ENCODE measurements at places on chromosomes 6 and 20.

DNA sequence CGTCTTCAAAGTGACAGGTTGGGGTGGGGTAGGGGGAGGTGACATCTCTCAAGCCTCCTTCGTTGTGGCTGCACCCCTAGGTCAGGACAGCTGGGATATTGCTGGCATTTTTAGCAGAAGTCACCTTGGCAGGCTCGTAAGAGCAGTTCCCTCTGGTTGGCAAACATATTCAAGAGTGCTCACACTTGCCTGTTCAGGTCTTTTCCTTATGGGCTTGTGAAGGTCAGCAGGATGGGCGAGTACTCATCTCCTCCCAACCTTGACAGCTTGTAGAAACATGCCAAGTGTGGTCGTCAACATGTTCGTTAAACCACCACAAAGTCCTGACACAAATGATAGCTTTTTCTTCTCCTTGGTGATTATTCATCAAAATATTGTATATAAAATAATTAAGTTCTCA lies 113.6 kb downstream of the HDGFL1 start:
- no peak for DNase-seq

DNA sequence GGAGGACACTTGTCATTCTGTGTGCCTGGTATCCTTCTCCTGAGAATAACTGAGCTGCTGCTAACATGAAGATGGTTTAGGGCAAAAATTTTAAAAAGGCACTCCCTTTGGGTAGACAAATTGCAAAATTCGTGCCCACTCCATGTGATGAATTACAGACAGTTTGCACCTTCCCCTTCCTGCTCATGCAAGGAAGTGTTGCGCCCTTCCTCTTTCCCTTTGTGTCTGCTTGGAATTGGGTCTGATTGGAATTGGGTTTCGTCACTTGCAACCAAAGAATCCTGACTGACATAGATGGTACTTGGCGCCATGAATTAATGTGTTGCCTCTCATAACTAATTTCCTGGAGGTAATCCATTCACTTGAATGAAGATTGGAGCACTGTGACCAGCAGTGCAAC lies 62.3 kb upstream of the SHLD1 start:
- no peak for DNase-seq

DNA sequence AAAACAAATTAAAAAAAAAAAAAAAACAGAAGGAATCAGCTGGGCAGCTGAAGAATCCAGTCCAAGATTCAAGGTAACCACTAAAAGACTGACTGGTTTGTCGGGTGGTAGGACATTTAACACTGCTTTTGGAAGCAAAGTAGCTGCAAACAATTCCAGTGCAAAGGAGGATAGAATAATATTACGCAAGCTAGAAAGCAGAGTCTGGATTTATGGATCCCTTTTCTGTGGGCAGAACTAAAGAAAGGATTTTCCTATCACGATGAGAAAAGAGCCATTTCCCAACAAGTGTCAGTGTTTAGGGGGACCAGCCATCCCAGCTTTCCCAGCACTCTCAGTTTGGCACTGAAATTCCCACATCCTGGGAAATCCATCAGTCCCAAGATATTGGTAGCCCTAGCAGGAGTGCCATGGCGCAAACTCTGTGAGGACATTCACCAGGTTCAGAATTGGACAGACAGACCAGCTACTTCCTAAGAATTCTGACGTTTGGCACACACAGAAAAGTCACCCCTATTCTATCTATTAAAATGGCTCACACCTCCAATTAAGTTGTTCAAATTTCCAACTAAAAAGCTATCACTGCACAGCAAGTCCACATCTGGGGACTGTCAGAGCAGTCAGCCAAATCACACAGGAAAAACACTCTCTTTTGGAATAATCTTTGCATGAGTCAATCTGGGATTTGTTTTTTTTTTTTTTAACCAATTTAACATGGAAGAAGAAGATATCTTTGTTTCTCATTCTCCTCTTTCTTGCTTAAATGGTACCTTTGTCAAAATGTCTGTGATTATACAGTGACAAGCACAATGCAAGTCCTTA lies 356.8 kb upstream of the ARID1B start:
- no peak for DNase-seq

- DNase-seq: no peak
Observed at GRCh38 chr6:135673501-135674309, 176.2 kb upstream of the AHI1 start.

GRCh38 chr6:166907871-166908806 lies 48.2 kb downstream of the RNASET2 start:
- no peak for DNase-seq

- DNase-seq: no peak
Observed at GRCh38 chr6:45738057-45738455, 277.6 kb downstream of the CLIC5 start.

- no peak for DNase-seq
Observed at GRCh38 chr6:68740828-68741500, 105.9 kb downstream of the ADGRB3 start.

GRCh38 chr6:79941489-79942151 lies 5.7 kb downstream of the ELOVL4 start:
- DNase-seq: no peak

GRCh38 chr6:167769408-167770190 lies 57.1 kb upstream of the AFDN start:
- no peak for DNase-seq

DNA sequence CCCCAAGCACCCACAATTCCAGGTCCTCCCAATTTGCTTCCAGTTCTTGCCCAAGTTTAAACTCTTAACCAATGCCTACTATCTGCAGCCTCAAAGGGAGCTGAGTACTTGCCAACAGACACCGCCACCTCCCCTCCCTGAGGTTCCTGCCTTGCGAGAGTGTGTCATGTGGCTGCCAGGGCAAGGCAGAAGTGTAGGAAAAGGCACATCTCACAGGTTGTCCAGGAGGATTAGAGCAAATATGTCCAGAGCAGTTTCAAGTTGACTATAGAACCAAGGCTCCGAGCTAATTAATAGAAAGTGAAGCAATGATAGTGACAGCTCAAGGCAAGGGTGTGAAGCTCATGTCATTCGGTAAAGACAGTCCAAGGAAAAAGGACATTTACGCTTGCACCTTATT lies 127.8 kb downstream of the ATXN1 start:
- DNase-seq: no peak

All from WERI-Rb-1 (cell line).